ENCODE measurements at places on chromosomes 12 and 14. TPM values are rescaled to one million over a fixed set of nuclear protein-coding genes. Genes with fewer than 3 reads are reported as not detected.
A peak's percentile ranks its signal among the peaks of the same experiment; 100 is the strongest.

GRCh38 chr12:90978117-90978770 is 23.3 kb upstream of the CCER1 start:
- H3K27ac ChIP-seq: no peak overlapping the region
- H3K4me3 ChIP-seq: no peak overlapping the region
- H3K27me3 ChIP-seq: no peaks in the 10 kb centered on the region
- peak; percentile 74 for DNase-seq
- no peaks in the 10 kb centered on the region for H3K4me1 ChIP-seq

DNA sequence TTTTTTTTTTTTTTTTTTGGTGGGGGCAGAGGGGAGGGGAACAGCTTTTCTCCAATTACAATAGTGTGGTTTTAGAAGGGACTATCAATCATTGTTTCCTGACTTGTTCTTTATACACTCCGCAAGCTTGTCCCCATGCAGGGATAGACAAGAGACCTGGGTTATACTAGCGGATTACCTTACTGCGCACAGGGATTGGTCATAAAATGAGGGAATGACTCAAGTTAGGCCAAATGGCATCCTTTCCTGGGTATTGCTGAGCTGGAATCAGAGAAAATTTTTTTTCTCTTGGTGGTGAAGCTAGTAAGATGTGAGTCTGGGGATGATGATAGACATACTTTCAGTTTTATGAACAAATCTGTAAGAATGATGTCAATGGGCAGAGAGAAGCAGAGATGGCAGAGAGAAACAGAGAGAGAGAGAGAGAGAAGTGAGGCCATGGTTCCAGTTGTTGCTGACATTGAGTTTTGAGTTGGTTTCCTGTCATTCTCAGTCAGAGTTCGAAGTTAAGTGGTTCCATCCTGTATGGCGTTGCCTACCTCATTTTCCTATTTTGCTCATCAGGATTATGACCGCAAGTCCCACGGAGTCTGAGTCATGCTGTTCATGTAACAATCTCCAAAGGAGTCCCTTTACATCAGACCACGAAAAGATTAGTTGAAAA is 59.1 kb upstream of the OTOGL start:
- H3K27ac ChIP-seq: no peak overlapping the region
- DNase-seq: no peak

DNA sequence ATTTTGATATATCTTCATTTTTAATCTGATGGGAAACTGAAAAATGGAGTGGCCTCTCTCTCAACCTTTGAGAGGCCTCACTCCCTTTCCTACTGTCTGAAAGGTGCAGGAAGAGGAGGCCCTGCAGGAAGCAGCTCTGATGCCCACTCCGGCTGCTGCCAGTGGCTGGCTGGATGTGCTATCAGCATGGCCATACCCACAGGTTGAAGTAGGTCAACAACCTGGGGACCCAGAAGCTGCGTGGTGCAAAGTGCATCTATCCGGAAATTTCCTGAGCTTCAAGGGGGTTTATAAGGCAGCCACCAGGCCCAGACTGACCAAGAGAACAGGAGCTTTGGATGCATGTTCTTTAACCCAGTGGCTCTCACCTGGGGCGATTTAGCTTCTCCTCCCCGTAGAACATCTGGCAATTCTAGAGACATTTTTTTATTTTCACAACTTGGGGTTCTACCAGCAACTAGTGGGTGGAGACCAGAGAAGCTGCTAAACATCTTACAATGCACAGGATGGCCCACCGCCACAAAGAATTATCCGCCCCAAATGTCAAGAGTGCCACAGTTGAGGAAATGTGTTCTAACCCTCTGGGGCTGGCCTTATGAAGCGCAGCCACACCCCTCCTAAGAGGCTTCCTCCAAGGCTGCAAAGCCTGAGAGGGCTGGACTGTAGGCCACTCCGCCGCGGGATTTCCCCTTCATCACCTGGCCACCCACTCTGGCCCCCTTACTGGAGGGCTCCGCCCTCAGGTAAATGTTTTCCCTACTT is 8.2 kb upstream of the BATF start:
- H3K36me3 ChIP-seq: no peaks in the 10 kb centered on the region
- no peak overlapping the region for H3K27ac ChIP-seq
- H3K4me1 ChIP-seq: peaks cover 23% of the 10 kb centered on the region
- no peak overlapping the region for H3K4me3 ChIP-seq

GRCh38 chr14:84042992-84043391 is 1487.0 kb upstream of the FLRT2 start:
- H3K27me3 ChIP-seq: no peaks in the 10 kb centered on the region
- H3K36me3 ChIP-seq: no peaks in the 10 kb centered on the region
- H3K4me1 ChIP-seq: no peaks in the 10 kb centered on the region
- H3K4me3 ChIP-seq: no peak overlapping the region
- H3K27ac ChIP-seq: no peak overlapping the region

GRCh38 chr14:101072945-101073597 is 169.5 kb upstream of the RTL1 start:
- no peak overlapping the region for H3K27ac ChIP-seq
- peak; percentile 89 for DNase-seq
- no peak overlapping the region for H3K4me3 ChIP-seq
- H3K27me3 ChIP-seq: no peaks in the 10 kb centered on the region
- H3K4me1 ChIP-seq: peaks cover 22% of the 10 kb centered on the region

RNASE3 gene
- not detected for total RNA-seq

DERA gene
- 9.7 TPM for total RNA-seq

- no peak overlapping the region for H3K27ac ChIP-seq
- no peaks in the 10 kb centered on the region for H3K36me3 ChIP-seq
- no peak for DNase-seq
These were observed 8.0 kb downstream of the ASCL1 start for GRCh38 chr12:102965281-102966155.

DNA sequence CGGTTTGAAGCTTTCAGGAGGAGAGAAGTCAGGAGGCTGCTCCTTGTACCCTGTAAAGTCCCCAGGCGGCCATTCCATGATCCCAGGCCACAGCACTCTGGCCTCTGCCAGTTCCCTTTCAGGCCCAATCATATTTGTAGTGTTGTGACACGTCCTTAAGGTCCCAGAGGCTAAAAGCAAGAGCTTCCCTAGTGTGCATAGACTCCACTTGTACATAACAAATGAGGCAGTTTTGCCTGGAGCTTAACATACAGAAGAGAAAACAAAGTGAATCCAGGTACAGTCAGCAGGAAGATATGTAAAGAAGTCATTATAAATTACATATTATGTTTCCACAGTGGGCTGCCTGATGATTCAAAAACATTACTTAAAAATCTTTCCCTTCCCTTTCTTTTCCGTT is 81.1 kb upstream of the RPH3A start:
- no peak for DNase-seq
- no peaks in the 10 kb centered on the region for H3K4me1 ChIP-seq
- H3K27ac ChIP-seq: no peak overlapping the region
- no peaks in the 10 kb centered on the region for H3K27me3 ChIP-seq

- no peak overlapping the region for H3K4me3 ChIP-seq
- no peak overlapping the region for H3K27ac ChIP-seq
- no peaks in the 10 kb centered on the region for H3K4me1 ChIP-seq
- H3K36me3 ChIP-seq: no peaks in the 10 kb centered on the region
These were observed 223.9 kb downstream of the MED13L start for GRCh38 chr12:116053479-116054200.

DNA sequence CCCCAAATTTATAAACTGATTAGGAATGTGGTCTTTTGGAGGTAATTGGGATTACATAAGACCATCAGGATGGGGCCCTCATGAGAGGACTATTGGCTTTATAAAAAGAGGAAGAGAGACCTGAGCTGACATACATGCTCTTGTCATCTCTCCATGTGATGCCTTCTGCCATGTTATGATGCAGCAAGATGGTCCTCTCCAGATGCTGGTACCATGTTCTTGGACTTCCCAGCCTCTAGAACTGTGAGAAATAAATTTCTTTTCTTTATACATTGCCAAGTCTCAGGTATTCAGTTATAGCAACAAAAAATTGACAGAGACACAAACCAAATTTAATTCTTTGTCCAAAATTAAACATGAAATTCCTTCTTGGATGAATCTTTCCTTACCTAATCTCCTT is 92.9 kb downstream of the EFCAB11 start:
- DNase-seq: no peak
- H3K36me3 ChIP-seq: no peaks in the 10 kb centered on the region
- no peaks in the 10 kb centered on the region for H3K27me3 ChIP-seq
- no peak overlapping the region for H3K4me3 ChIP-seq

- no peaks in the 10 kb centered on the region for H3K27me3 ChIP-seq
- H3K4me1 ChIP-seq: peaks cover 9% of the 10 kb centered on the region
- DNase-seq: no peak
- no peak overlapping the region for H3K27ac ChIP-seq
These were observed 193.0 kb downstream of the MON2 start for GRCh38 chr12:62659453-62660295.

GRCh38 chr14:65255029-65255545 is 152.8 kb upstream of the MAX start:
- no peak overlapping the region for H3K27ac ChIP-seq
- no peaks in the 10 kb centered on the region for H3K36me3 ChIP-seq
- H3K4me1 ChIP-seq: no peaks in the 10 kb centered on the region
- no peak overlapping the region for H3K4me3 ChIP-seq
- no peak for DNase-seq

PTHLH gene
- total RNA-seq: not detected

- DNase-seq: no peak
- no peaks in the 10 kb centered on the region for H3K36me3 ChIP-seq
- H3K27me3 ChIP-seq: no peaks in the 10 kb centered on the region
- no peaks in the 10 kb centered on the region for H3K4me1 ChIP-seq
- no peak overlapping the region for H3K4me3 ChIP-seq
These were observed 725 bp downstream of the RIMBP2 start for GRCh38 chr12:130715150-130715997.

PLEKHD1 gene
- 0.41 TPM for total RNA-seq

DNA sequence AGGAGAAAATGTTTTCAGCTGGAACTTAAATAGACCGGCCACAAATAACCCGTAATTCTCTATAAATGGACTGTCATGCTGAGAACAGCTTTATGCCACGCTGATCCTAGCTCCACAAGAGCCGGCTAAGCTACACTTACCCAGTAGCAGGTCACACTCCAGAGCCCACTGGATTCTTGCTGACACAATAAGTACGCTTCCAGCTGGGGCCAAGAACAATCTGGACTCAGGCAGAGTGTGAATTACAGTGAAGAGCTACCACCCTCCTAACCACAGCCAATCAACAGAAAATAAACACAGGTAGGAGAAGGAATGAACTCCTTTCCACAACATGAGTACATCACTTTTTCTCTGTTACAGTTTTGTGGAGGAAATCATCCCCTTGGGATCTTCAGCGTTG is 531.3 kb downstream of the GALC start:
- H3K4me3 ChIP-seq: no peak overlapping the region
- no peaks in the 10 kb centered on the region for H3K27me3 ChIP-seq
- H3K27ac ChIP-seq: no peak overlapping the region

DNA sequence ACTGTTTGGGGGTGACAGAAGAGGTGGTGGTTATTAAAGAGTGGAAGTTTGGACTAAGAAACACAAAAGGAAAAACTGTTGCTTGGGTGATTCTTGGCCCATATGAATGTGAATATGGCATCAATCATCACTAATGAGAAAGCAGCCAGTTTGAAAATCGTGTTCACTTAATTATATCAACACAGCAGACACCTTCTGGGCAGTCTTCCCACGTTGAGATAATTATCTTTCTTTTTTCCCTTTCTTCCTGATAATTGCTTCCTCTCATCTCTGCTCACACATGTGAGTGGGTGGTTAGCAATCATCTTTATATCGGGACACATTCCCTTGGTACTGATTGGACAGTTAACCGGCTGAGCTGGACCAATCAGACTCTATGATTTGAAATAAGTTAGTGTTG is 539.7 kb downstream of the AACS start:
- no peaks in the 10 kb centered on the region for H3K36me3 ChIP-seq
- no peak overlapping the region for H3K27ac ChIP-seq
- no peak for DNase-seq
- H3K27me3 ChIP-seq: no peaks in the 10 kb centered on the region
- H3K4me1 ChIP-seq: no peaks in the 10 kb centered on the region

GRCh38 chr14:77579780-77580179 is 36.7 kb downstream of the SPTLC2 start:
- no peak for DNase-seq
- no peak overlapping the region for H3K4me3 ChIP-seq
- no peak overlapping the region for H3K27ac ChIP-seq
- H3K36me3 ChIP-seq: peaks cover 22% of the 10 kb centered on the region
- H3K27me3 ChIP-seq: no peaks in the 10 kb centered on the region
- H3K4me1 ChIP-seq: peaks cover 32% of the 10 kb centered on the region

- no peaks in the 10 kb centered on the region for H3K36me3 ChIP-seq
- no peaks in the 10 kb centered on the region for H3K27me3 ChIP-seq
- H3K4me3 ChIP-seq: no peak overlapping the region
- DNase-seq: no peak
- H3K27ac ChIP-seq: no peak overlapping the region
- no peaks in the 10 kb centered on the region for H3K4me1 ChIP-seq
These were observed 459.6 kb upstream of the RGS6 start for GRCh38 chr14:71472356-71473340.

- H3K4me1 ChIP-seq: no peaks in the 10 kb centered on the region
- no peaks in the 10 kb centered on the region for H3K27me3 ChIP-seq
These were observed 56.7 kb downstream of the FBRSL1 start for GRCh38 chr12:132546647-132547046.

DNA sequence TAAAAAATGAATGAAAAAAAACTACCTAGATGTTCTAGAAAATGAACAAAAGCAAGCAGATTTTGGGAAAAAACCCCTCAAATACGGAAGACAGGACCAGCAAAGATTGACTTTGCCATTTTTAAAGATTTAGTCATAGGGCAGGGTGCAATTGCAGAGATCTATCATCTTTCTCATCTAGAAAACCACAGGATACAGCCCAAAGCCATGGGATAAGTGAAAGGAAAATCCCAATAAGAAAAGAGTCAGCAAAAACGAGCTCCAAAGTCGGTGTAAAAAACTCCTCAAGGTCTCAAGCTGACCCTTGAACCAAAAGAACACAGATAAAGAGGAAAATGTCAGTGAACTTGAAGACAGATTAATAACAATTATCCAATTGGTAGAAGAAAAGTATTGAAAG is 28.0 kb downstream of the CEP290 start:
- no peak for DNase-seq
- no peaks in the 10 kb centered on the region for H3K4me1 ChIP-seq
- H3K36me3 ChIP-seq: peaks cover 43% of the 10 kb centered on the region
- no peak overlapping the region for H3K4me3 ChIP-seq
- H3K27me3 ChIP-seq: no peaks in the 10 kb centered on the region

GRCh38 chr12:8629486-8630033 is 16.9 kb upstream of the AICDA start:
- no peak for DNase-seq
- 0 out of 2 replicates have a peak, but pooled peaks cover 3% of the 10 kb centered on the region for H3K4me1 ChIP-seq
- no peak overlapping the region for H3K27ac ChIP-seq
- H3K36me3 ChIP-seq: no peaks in the 10 kb centered on the region

DNA sequence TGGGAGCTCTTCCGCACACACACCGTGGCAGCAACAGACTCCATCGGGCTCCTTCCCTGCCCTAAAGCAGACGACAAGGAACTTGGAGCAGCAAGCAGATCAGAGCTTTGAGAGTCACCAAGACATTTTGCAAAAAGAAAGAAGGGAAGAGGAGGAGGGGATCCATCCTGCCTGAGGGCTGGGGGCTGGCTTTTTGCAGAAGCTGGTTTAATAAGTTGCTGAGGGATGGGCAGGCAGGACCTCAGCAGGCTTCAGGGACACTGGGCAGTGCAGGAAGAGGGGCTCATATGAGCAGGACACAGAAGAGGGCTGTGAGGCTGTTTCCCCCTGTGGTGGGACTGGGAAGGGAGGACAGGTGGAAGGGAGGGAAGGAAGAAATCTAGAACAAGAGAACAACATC is 133.4 kb upstream of the GSC start:
- no peak overlapping the region for H3K27ac ChIP-seq
- no peak for DNase-seq
- no peaks in the 10 kb centered on the region for H3K4me1 ChIP-seq
- no peak overlapping the region for H3K4me3 ChIP-seq

GRCh38 chr12:109726511-109727038 is 12.9 kb downstream of the FAM222A start:
- DNase-seq: no peak
- no peak overlapping the region for H3K4me3 ChIP-seq
- H3K27me3 ChIP-seq: no peaks in the 10 kb centered on the region
- H3K4me1 ChIP-seq: no peaks in the 10 kb centered on the region

Data from Karpas-422 (cell line).